ENCODE measurements at places on chromosomes 5 and 9.
A peak's percentile ranks its signal among the peaks of the same experiment; 100 is the strongest.

DNA sequence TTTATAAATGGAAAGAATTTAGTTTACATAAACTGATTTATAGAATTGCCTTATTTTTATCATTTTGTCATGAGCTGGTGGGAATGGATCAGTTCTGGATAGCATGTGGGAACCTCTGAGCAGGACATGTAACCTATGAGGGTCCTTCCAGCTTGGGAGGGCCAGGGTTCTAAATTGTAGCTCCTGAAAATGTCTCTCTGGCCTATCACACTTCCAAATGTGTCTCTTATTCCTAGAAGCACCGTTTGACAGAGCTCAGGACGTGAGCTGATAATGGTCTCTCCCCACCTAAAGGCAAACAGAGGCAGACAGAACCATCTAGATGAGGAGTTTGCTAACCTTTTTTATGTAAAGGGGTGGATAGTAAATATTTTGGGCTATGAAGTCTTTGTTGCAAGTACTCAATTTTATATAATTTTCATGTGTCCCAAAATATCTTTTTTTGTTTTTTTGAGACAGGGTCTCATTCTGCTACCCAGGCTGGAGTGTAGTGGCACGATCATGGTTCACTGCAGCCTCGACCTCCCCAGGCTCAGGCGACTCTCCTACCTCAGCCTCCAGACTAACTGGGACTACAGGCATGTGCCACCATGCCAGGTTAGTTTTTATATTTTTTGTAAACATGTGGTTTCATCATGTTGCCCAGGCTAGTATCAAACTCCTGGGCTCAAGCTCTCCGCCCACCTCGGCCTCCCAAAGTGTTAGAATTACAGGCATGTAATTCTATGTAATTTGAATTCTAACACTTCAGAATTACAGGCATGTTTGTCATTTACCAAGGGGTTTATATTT lies 4.0 kb downstream of the TRAF1 start:
- no peak for DNase-seq

- no peak for DNase-seq
Observed at GRCh38 chr5:112533362-112533761, 114.3 kb upstream of the EPB41L4A start.

GRCh38 chr5:169097374-169098326 lies 203.3 kb downstream of the SLIT3 start:
- no peak for DNase-seq

- DNase-seq = peak; percentile 9
Observed at GRCh38 chr5:110726249-110727024, at the start of gene TMEM232. TSS of gene TMEM232 (minus strand) at chr5:110726671. CDS start at chr5:110667352, 59,319 bp downstream.

GRCh38 chr9:91164724-91165520 lies 196.8 kb downstream of the AUH start:
- DNase-seq = peak; percentile 32

DNA sequence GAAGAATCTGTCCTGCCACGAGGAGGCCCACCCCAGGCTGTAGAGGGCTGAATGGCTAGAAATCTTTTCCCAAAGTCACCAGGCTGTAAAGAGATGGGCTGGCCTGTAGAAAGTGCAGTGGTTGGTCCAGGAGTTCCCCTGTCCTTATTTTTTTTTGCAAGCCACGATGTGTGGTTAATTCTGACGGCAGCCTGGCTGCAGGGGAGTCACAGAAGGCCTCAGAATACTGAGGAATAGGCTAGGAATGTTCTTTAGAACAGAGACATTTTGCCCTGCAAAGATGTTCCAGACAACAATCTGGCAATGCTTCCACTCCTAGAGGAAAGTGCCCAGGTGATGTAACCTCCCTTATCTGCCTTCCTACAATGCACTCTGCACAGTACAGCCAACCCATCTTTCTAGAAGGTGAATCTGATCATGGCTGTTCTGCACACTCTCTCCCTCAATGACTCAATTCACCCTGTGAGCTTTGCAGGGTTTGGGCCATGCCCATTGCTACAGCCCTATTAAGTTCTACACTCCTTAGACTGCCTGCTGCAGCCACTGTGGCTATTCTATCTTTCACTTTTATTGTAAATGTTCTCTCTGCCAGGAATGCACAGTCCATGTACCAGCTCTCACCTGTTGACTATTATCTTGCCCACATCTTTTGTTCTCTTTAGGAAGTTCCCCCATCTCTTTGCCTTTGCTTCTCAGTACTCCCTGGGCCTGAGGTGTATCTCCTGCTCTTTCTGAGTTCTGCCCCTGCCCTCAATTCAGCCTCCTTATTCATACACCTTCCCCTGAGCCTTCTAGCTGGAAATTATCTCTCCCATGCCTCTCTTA lies 377.8 kb upstream of the CLINT1 start:
- DNase-seq = no peak

- DNase-seq = no peak
Observed at GRCh38 chr5:141805874-141806595, 72.2 kb downstream of the PCDH1 start.

- DNase-seq = no peak
Observed at GRCh38 chr5:127813633-127814587, 110.7 kb downstream of the CCDC192 start.

- DNase-seq = no peak
Observed at GRCh38 chr9:2718698-2719033, 1.4 kb downstream of the KCNV2 start.

GRCh38 chr5:130747556-130747955 lies 417.5 kb downstream of the HINT1 start:
- DNase-seq = no peak

DNA sequence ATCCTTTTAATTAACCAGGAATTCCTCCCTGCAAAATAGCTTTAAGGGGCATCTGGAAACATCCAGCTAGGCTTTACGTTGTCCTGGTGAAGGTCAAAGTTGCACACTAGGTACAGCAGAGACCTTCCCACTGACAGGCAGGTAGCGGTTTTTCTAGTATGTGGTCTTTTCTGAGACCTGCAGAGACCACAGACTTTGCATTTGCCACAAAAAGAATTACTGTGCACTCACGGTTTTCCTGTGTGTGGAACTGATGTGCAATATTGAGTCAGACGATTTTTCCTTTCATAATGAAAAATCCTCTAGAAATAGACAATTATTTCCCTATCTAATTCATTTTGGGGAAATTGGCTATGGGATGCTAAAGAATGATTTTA lies 417.0 kb upstream of the ADAMTSL1 start:
- DNase-seq = no peak

- no peak for DNase-seq
Observed at GRCh38 chr5:116421080-116421629, 153.5 kb downstream of the SEMA6A start.

DNA sequence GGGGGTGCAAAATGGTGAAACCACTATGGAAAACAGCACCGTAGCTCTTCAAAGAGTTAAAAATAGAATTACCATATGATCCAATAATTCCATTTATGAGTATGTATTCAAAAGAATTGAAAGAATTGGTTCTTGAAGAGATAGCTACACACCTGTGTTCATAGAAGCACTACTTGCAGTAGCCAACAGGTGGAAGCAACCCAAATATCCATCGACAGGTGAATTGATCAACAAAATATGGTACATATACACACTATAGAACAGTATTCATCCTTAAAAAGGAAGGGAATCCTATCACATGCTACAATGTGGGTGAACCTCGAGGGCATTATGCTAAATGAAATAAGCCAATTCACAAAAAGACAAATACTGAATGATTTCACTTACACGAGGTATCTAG lies 85.7 kb upstream of the VCAN start:
- DNase-seq = no peak

DNA sequence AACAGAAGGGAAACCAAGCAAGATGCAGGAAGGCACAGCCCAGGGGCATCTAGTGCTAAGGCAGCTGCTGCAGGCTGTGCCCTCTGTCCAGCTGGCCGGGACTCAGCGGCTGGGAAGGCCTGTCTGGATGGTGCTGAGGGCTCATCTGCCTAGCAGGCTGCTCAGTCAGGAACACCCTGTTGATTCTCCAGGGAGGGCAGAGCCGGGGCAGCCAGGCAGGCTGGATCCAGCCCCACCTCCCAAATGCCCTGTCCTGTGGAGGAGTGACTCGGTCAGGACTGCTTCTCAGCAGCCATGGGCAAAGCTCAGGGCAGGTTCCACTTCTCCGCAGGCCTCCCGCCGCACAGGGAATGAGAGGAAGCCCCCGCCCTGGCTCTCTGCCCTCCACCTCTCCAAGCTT lies 7.8 kb upstream of the LCN9 start:
- DNase-seq = no peak

DNA sequence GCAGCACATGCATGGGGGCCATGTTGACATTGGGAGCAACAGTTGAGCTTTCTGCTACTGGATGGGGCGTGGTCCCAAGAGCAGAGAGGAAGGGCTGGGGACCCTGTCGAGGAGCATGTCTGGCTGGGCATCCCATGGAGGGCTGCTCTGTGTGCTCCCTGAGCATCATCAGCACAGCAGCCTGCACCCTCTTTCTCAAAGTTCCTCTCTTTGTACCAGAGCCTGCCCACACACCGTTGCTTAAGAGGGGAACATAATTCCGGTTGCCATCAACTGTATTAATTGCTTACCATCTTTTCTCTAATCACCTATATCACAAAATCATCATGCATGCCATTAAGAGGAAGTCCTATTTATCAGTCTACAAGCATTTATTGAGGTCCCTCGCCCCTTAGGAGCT lies 55.2 kb upstream of the DIRAS2 start:
- DNase-seq = no peak

- no peak for DNase-seq
Observed at GRCh38 chr5:32083981-32084430, 90.1 kb downstream of the GOLPH3 start.

DNA sequence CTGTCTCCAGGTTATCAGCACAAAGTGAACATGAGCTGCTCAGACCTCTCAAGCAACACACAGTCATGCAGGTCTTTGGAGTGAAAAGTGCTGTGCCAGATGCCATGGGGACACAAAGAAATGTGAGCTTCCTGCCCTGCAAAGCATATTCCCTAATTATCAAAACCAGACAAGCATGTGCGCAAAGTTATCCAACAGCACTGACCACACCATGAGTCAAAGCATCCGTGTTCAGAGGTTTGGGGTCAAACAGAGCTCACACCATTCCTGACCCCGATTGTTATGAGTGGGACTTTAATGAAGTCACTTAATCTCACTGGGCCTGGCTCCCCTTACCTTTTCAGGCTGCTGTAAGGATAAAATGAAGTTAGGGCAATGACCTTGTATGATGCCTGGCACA lies 138.5 kb downstream of the SLIT3 start:
- DNase-seq = no peak

DNA sequence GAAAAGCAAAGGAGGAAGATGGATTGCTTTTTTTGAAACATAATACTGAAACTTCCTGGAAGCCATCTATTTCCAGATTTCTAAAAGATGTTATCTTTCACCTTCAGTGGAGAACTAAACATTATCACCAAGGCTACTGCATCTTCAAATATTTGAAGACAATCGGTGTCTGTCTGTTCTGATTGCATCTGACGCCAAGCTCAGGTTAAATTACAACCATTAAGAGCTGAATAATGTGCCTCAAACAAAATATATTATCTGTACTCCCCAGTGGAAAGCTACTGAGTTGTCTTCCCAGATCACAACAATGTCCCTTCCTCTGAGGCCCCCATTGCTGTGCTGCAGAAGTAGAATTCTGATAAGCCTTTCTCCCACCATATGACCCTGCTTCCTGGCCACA lies 342.3 kb downstream of the PLK2 start:
- DNase-seq = no peak

DNA sequence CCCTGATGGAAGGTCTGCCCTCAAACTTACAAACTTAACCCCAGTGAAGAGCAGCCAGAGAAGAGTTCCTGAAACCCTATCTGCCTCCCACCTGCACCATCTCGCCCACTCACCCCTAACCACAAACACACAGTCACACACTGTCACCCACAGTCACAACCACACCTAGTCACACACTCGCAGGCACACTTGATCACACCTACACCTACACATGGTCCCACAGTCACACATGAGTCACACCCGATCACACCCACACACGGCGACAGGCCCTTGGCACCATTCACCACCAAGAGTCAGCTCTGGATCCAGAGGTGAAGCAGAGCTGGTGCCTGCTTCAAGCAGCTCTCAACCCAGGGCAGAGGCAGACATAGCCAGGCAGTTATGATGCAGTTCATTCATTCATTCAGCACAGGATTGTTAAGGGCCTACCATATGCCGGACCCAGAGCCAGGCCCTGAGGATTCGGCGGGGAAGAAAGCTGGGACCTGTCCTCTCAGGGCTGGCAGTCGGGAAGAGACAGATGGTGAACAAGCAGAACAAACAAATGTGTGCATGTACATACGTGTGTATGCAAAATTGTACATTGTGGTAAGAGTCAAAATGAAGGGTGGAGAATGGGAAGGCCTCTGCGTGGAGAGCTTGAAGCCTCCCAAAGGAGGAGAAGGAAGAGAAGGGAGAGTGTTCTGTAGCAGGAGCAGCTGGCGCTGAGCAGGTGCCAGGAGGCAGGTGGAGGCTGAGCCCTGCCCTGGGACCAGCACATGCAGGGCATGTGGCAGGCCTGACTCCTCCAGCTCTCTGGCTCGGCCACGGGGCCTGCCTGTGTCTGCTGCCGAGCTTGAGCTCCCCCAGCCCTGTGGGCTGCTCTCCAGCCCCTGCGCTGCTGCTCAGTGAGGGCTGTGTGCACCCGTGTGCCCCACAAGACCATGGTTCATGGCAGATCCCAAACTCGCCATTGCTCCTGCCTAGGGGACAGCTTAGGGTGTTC lies 6.4 kb downstream of the TSPAN17 start:
- DNase-seq = no peak

DNA sequence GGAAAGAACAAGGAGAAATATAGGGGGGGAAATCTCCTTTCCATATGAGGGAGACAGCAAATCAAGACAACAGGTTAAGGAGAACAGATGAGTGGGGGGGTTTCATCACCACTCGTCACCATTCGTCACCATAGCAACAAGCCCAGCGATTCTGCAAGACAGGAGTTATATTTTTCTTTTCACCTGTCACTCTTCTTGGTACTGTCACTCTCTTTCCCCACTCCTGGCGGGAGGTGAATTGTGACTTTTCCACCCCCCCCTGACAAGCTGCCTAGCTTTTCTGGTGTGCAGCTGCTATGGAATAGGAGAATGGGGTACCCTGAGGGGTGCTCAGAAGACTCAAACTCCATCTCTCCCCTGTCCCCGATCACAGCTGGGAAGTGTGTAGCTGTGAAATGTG lies 239.9 kb downstream of the FAM114A2 start:
- DNase-seq = no peak

- no peak for DNase-seq
Observed at GRCh38 chr5:142878638-142879037, 108.5 kb downstream of the ARHGAP26 start.

DNA sequence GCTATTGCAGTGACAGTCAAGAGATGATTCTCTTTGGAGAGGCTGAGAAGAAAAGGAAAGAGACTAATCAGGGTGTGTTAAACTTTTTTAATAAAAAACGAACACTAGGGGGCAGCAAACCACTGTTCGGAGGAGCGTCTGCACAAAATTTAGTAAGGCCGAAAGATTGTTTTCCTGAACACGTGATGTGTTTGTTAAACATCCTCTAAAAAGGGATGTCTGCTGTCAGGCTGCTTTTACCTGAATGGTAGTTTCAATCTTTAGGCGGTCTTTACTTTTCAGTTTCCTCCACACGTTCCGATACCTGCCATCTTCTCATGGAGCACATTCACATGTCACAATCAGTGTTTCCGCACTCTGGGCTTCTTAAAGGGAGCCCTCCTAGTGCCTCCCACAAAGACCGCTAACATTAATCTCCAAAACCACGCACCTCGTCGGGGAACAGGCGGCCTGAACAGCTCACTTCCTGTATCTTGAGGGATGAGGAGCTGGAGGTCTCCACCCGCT lies 125.2 kb downstream of the GPBP1 start:
- DNase-seq = no peak

- DNase-seq = no peak
Observed at GRCh38 chr5:82111191-82111590, 139.4 kb downstream of the ATG10 start.

- DNase-seq = no peak
Observed at GRCh38 chr5:135348918-135349317, 50.1 kb downstream of the MACROH2A1 start.
